ENCODE measurements at places on chromosomes 11 and 22.

DNA sequence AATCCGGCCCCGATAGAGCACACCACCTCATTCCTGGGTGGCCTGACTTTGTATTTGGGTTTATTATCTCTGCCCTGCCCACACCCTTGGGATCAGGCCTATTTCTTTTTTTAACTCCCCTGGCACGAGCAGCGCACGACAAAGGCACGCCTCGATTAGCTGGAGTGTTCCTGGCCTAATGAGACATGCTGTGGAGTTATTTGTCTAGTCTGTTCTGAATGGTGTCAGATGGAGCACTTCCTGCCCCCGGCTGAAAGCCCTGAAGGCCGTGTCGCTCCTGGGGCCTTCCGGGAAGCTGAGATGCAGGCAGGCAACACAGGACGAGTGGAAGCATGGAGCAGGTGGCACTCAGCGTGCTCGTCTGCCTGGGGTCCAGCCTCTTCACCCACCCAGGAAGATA is 47.1 kb downstream of the LARGE1 start:
- DNase-seq = no peak

- no peak for DNase-seq
These were observed 985.3 kb upstream of the FAT3 start for GRCh38 chr11:91239359-91239758.

GRCh38 chr22:43847376-43848289 is 14.7 kb downstream of the SULT4A1 start:
- DNase-seq = no peak

DNA sequence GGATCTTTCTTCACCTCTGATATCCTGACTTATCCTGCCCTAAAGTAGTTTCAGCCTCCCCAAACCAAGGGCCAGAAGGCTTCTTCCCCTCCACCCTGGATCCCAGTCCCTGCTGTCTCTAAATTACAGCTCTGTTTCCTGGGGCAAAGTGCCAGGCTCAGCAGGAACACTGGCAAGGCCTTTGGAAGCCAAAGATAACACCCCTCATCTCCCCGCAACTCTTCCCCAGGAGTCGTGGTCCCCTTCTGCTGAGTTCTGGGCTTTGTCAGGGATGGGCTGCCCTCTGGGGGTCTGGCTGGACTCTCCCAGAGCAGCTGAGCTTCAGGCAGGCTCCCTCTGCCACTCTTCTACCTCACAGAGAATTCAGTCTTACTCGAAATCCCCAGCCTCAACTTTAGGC is 53.8 kb upstream of the AMPD3 start:
- no peak for DNase-seq

DNA sequence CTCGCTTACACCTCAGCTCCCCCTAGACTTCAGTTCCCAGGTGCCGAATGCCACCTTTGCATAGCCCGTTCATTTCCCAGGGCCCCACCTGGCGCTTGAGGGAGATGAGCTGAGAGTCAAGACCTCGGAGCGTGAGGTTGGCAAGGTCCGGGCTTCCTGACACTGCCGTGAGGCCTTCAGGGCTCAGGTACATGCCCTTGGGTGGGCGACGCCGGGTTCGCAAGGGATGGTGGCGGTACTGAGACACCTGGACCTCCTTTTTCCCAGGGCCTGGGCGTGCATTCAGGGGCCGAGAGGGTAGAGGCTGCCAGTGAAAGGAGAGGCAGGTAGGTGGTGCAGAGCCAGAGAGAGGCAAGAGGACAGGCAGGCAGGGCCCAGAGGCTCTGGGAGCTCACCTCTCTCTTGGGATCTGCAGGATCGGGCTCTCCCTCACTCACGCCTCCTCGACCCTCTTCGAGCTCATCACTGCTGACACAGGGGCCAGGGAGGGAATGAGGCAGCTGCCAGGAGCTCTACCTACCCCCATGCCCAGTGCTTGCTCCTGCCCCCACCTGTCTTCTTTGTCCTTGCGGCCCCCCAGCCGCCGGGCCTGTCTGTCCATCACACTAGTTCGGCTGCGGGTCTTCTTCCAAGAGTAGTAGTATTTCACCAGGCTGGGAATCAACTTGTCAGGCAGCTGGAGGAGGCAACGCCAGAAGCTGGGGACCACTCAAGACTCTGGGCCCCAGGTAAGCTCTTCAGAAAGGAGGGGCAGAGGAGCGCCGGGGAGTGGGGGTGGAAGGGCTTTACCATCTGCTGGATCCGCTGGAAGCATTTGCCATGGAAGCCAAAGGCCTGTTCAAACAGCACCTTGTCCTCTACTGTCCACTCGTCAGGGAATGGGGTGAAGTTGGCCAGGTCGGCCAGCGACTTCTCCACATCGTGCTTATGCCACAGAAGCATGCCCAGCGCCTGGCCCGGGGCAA is 2.8 kb downstream of the RCOR2 start:
- DNase-seq = no peak

DNA sequence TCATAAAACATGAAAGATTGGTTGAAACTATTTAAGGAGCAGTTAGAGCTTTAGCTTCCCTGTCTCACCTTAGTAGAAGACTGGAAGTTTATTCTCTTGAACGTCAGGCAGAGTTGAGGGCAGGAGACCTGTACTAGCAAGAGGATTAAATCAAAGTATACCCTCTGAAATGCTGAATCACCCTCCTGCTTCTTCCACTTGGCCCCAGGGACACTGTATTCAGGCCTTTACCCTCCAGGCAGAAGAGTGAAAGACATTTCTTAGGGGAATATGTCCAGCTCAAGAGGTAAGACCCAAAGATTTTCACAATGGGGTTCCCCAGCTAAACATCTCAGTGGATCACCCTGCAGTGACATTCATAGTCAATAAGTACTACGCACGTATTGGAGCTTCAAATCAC is 11.9 kb downstream of the APOA4 start:
- DNase-seq = no peak

DNA sequence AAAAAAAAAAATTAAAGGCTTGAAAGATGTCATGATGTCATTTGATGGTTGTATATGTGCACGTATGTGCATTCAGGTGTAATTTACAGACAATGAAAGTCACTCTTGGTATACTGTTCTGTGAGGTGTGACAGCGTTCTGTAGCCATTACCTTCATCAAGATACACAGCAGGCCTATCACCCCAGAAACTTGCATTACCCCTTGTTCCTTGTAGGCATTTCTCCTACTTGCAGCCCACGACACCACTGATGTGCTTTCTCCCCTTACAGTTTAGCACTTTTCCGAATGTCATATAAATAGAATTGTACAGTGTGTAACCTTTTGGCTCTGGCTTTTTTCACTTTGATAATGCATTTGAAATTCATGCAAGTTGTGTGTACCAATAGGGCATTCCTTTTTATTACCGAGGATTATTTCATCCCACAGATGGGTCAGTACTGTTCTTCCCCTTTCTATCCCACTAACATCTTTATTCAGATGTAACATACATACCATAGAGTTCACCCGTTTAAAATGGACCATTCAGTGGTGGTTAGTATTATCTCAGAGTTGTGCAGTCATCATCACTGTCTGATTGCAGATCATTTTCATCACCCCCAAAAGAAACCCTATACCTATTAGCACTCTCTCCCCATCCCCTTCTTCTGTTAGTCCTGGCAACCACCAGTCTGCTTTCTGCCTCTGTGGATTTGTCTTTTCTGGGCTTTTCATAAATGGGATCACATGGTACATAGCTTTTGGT is 30.3 kb downstream of the BCR start:
- DNase-seq = no peak

GRCh38 chr11:57237204-57237681 is at the start of gene APLNR:
TSS of gene APLNR (minus strand) at chr11:57237250. CDS start at chr11:57237004, 246 bp downstream.
- no peak for DNase-seq

DNA sequence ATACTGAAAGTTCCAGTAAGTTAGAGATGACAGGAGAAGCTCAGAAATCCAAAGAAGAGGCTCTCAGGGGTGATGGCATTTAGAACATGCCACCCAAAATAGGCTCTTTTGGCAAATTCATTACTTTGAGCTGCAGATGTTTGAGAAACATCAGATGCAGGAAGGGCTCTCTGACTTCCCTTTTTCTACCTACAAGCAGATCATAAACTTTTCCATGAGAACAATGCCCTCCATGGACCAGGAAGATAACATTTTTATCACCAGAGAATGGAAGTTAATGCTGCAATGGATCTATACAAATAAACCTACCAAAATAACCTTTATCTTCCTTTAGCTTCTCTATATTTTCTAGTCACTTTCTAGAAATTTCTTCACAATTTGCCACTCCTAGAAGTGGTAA is 32.7 kb upstream of the FAR1 start:
- DNase-seq = no peak

Data from T-helper 1 cell (primary cell).